Neural progenitor cell (in vitro differentiated cells): ENCODE measurements at places on chromosomes 3 and 15. TPM values are rescaled to one million over a fixed set of nuclear protein-coding genes. Genes with fewer than 3 reads are reported as not detected.

Gene REC114
- total RNA-seq: not detected in 2 replicates

Gene CCR1
- total RNA-seq: 0.19 TPM in 1 of 2 replicates, not detected in the other

Gene A4GNT
- not detected in 2 replicates for total RNA-seq

Gene TUBGCP4
- 14.1 and 15.6 TPM in 2 replicates for total RNA-seq

Gene P2RY14
- not detected in 2 replicates for total RNA-seq

DNA sequence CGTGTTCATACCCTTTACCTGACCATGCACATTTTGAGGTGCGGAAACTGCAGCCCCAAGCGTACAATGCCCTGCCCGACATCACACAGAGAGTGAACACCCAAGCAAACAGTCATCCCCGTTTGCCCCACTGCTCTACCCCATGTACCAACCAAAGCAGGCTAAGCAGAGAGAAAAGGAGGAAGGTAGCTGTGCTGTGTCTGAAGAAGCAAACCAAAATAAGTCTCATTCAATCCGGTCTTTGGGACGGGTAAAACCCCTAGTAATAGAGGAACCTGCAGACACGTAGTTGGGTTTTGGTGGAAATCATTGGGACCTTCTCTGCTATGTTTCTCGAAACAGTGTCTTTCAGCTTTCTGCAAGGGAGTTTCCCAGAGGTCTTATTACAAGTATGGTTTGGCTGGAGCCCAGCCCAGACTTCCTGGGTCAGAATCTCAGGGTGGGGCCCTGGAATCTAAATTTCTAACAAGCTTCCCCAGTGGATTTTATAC is 164.6 kb upstream of the HES1 start:
- DNase-seq: no peak
- H3K4me1 ChIP-seq: peaks cover 58% of the 10 kb centered on the region
- H3K4me3 ChIP-seq: no peak overlapping the region
- H3K27ac ChIP-seq: no peak overlapping the region

DNA sequence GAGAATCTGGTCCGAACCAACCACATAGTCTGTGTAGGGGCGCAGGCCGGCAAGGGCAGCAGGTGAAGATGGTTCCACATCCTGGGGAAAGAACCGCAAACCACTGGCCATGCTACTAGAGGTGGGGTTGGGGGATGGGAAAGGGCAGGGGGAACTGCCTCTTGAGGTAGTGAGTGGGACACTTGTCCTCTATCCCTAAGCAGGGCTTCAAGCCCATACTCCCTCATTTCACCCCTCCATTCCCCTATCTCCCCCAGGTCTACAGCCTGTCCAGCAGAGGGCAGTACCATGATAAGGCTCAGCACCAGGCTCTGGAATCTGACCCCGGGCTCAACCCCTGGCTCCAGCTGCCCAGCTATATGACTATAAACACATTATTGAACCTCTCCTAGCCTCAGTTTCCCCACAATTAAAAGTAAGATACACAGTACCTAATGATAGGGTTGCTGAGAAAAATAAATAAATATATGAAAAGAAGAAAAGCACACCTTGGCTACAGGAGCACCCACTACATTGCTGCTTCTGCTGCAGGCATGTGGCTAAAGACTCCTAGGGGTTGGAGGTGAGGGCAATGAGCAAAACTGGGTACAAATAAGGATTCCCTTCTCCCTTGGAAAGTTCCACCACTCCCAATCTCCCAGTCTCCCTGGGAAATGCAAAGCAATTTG is 6.3 kb downstream of the GORASP1 start:
- no peak overlapping the region for H3K4me3 ChIP-seq
- H3K4me1 ChIP-seq: peaks cover 2% of the 10 kb centered on the region
- no peak overlapping the region for H3K27ac ChIP-seq
- peak; percentile 68 for DNase-seq

DNA sequence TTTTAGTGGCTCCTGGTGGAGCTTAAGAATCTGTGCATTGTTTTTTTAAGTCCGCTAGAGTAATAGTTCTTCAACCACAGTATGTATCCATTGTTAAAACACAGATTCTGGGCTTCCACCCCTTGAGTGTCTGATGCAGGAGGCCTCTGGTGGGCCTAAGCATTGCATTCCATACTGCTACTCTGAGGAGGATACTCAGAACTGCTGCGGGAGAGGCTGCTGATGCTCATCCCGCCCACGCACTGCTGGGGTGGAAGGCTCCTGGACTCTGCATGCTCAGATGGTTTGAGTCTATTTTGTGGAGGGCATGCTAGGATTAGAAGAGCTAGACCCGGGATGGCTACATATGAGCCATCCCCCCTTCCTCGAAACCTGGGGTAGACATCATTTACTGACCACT is 74.4 kb downstream of the THSD4 start:
- H3K27ac ChIP-seq: no peak overlapping the region
- no peak for DNase-seq
- peaks cover 13% of the 10 kb centered on the region for H3K4me1 ChIP-seq
- no peaks in the 10 kb centered on the region for H3K27me3 ChIP-seq
- H3K4me3 ChIP-seq: no peak overlapping the region

DNA sequence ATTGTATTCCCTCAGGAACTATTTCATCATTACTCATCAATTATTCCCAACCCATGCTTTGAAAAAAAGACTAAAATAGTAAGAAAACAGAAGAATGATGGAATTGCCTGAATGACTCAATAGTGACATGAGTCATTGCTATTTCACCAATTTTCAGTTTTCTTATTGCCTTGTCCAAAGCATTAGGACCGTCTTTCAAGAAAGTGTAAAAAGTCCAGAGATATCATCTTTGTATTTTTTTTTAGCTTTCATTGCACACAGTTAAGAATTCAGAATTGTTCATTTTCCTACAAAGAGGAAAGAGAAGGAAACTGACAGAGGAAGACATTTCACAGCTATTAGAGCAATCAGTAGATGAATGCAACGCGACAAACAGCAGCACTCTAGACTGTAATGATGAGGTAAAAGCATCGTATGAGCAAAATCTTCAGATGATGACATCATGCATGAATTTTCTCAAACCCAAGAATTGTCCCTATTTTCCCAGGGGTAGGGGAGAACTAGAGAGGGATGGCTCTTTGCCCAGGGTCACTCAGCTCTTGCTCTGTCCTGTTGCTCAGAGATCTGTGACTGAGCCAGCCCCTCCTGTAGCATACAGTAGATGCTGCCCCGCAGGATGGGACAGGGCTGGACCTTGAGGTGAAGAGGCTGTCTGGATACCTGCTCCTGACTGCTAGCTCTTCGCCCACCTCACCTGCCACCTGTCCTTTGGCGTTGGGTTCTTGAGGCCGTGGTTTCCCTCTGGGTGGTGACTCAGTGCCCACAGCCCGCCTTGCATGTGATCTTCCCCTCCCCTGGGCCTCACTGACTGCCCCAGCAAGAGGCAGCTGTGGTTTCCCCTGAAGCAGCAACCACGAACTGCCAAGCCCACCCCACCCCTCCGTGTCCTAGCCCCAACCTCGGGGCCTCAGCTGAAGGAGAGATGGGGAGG is 84.8 kb downstream of the PPCDC start:
- no peak overlapping the region for H3K27ac ChIP-seq
- H3K36me3 ChIP-seq: no peaks in the 10 kb centered on the region
- no peak for DNase-seq
- no peak overlapping the region for H3K4me3 ChIP-seq

- no peak for DNase-seq
- peaks cover 7% of the 10 kb centered on the region for H3K4me1 ChIP-seq
- no peaks in the 10 kb centered on the region for H3K36me3 ChIP-seq
- no peak overlapping the region for H3K27ac ChIP-seq
- no peak overlapping the region for H3K4me3 ChIP-seq
- H3K27me3 ChIP-seq: no peaks in the 10 kb centered on the region
Observed at GRCh38 chr3:72008226-72008996, 223.5 kb upstream of the PROK2 start.
